ENCODE measurements at places on chromosomes 1 and 21.

DNA sequence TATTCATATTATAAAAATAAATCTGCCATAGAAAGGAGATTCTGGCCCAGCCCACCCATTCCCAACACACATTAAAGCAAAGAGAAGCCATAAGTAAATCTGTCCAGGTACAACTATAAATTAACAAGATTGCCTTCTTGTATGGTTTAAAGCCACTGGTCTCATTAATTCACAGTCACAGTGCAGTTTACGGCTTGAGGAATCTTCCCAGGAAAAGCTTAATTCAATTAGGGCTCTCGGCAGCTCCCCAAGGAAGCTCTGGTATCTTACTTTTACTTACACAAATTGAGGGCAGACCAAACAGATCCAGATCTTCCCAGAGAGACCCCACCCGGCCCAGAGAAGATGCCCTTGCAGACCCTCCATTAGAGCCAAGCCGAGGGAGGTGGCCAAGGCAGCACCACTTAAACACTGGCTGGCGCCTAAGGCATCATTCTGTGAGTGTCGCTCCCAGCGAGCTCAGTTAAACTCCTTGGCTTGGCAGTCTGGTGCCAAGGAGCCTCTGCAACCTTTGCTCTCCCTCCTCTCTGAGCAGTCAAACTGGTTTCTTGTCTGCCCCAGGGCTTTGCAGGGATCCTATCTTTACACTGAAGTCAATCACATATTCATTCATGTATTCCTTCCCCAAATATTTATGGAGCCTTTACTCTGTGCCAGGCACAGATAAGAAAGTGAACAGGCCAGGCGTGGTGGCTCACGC lies 10.7 kb downstream of the SLC9A1 start:
- DNase-seq: no peak

DNA sequence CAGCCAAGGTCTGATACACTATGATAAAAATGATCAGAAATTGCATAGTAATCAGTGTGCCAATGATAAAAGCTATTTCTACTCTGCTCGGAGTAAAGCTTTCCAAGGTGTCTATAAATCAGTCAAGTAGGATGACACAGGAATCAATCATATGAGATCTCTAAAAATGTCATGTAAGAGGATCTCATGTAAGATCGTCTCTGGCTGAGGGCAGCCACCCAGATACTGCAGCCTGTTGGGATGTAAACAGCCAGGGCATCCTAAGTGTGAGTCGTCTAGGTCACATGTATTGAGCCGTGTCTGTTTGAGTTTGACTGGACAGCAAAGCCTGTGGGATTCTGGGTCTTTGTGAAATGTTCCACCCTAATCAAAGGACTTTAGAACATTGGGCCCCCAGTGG lies 2.8 kb upstream of the TEX35 start:
- no peak for DNase-seq

DNA sequence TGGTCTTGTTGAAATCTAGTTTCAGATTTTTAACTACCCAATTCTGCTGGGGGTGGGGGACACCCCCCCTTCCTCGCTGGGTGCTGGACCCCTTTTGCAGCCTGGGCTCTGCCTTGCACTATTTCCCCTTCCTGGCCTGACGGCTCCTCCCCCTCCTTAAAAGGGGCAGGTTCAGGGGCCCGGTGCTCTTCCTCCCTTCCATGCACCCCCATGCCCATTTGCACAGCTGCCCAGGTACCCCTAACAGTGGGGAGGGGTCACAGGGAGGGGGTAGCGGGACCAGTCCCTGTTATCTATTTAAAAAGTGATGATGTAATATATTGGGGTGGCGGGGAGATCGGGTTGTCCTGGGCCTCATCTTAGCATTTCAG lies 15.3 kb downstream of the ZBTB7B start:
- DNase-seq: no peak

DNA sequence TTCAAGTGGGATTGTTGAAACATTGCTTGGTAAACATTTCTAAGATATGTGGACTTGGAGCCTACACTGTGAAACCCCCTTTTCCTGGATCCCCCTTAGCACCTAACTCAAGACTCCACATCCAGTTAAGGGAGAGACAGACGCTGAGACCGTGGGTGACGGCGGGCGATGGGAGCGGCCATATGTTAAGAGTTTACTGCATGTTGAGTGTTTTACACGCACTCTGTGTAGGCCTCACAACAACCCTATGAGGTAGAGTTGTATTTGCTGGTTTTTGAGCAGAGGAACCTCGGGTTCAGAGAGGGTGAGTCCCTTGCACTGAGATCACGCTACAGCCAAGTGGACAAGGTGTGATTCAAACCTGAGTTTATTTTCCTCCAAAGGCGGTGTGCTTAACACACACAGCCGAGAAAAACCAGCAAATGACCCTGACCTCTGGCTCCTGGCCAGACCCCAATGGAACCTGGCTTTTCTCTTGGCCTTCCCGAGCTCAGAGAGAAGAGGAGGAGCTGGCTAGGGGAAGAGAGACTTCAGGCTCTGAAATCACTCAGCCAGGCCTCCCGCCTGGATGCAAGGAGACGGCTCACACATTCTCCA lies 46.9 kb upstream of the GOLT1A start:
- no peak for DNase-seq

DNA sequence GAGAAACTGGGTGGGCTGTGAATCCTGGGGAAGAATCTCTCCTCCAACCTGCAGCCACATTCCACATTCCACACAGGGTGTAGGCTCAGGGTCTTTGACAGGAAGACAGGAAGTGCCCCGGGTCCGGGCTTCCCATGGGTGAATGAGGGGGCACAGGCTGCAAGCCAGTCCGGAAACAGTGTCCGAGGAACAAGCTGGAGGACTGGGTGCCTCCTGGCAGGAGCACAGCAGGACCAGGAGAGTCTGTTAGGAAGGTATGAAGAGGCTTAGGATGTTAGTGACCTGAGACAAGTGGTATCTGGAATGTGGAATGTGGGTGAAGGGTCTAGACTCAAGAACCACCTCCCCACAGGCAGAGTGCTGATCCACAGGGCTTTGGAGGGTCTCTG lies 121.0 kb upstream of the CD34 start:
- no peak for DNase-seq

- no peak for DNase-seq
These were observed 5.2 kb downstream of the APP start for GRCh38 chr21:26165331-26165730.

DNA sequence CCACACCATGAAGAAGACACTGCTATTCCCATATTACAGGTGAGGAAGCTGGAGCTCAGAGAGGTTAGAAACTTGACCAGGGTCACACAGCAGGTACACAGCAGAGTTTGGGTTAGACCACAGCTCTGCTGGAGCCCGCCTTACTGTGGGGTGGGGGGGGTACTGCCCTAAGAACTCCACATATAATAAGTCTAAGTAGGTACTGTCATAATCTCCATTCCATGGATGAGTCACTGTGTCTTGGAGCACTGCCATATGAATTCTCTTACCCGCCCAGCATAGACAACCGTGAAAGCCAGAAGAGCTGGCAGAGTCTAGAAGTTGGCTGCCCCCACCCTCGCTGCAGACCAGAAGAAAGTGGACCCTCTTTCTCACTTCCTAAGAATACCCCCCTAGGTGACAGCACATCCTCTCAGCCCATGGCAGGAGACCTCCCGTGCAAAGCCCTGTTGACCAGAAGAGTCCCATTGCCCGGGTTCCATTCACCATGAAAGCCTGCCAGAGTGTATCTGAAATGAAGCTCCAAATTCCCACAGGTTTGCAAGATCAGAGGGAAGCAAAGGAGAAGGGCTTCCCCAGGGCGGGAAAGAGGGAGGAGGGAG lies 5.2 kb upstream of the PLA2G2D start:
- DNase-seq: no peak

GRCh38 chr1:162391790-162392563 lies 10.4 kb downstream of the C1orf226 start:
- DNase-seq: peak; percentile 24

- peak; percentile 67 for DNase-seq
These were observed at the start of gene FNBP1L for GRCh38 chr1:93447481-93448291. Gene FNBP1L (plus strand): TSS chr1:93448118. CDS start chr1:93448282, 164 bp downstream.
